NCI-H524 treated with DMSO at 0.1 percent for 48 hours (cell line): ENCODE measurements at places on chromosomes 3 and 15.

DNA sequence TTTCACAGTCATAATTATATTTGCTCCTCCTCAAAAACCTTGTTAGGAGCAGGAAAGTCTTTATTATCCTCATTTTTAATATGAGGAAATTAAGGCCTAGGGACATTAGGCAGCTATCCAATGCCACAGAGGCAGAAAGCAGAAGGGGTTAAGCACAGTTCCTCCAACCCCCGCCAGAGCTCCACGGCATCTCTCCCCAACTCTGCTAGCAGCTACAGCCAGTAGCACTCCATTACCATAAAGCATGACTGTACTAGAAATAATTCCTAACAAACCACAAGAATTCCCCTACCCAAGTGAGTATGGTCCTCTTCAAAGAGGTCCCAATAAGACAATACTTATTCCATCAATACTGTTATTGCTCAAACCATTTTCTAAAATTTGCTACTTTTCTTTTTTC, 9.8 kb downstream of the HEG1 start:
- no peak for DNase-seq

DNA sequence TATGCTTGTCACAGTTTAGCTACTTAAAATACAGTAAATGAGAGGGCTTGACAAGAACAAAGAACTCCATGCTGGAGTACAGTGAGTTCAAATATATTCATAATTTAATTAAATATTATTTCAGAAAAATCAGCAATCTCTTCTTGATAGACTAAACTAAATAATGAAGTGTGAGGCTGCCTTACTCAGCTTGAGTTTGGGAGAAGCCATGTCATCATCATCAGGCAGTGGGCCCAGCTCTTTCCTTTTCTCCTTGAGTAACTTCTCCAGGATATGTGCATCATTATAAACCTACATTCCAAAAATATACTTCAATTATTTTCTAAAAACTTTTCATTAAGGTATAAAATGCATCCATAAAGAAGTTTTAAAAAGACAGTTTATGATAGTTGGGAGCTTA, 70.5 kb downstream of the PBRM1 start:
- DNase-seq: no peak

DNA sequence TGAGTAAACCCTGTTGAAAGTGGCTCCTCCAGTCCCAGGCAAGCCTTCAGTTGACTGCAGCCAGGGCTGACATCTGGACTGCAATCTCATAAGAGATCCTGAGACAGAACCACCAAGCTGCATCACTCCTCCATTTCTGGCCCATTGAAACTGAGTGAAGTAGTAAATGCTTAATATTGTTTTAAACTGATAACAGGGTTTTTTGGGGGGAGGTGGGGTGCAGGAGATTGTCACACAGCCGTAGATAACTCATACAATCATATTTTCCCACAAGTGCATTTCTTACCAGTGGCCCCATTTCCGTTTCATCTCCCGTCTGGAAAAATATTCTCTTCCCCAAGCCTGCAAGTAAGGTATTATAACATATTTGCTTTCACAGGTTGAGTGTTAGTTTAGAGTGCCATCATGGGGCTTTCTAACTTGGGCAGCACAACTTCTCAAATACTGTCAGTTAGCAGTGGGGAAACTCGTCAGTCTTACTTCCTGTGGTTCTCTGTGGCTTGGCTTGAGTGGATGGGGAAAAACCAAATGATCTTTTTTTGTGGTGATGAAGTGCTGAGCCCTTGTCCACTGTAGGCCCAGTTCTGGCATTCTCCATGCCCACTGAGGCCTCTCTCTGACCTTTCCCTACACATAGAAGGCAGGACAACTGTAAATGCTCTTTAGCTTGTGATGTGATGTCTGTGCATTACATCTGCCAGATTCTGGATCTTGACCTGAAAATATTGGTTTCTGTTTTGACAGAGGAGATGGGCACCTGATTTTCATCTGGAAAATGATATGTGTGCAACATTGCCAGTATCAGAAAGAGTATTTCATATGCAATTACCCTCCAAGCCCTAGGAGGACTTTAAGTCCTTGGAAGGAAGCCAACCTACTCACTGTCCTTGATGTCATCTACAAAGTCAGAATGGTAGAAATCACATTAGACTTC, 90.1 kb upstream of the BHLHE40 start:
- no peak for DNase-seq

DNA sequence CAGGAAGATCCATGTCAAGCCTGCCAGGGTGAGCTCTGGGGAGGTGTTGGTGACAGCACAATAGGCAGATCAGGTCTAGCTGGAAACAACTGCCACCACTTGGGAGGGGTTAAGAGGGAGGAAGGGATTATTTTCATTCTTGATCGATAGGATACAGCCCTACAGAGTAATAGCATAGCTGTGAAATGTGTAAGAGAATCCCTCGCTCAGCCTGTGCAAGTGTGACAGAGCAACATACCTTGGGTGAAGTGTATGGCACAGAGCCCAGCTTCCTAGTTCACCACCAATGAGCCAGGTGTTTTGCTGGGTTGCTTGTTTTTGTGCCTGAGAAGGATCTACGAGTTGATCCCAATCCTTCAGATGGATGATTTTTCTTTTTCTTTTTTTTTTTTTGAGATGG, 9.2 kb upstream of the DCUN1D1 start:
- no peak for DNase-seq

DNA sequence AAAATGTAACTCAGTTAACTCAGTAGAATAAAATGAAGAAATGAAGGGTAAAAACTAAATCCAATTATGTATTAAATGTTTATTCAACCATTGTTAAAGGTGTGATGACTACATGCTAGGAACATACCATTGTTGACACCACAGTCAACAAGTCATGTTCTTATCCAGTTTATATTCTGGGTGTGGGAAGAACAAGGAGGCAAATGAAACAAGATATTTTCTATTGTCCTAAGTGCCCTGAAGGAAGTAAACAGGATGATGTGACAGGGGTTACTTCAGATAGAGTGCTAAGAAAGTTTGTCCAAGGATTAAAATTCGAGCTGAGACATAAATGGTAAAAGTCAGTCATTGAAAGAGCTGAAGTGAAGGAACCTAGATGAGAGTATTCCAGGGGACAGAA, 13.1 kb downstream of the AP3S2 start:
- DNase-seq: no peak

GRCh38 chr3:159763011-159763601, 225.5 kb upstream of the IL12A start:
- DNase-seq: peak; percentile 20

GRCh38 chr3:23440416-23441294, 237.5 kb downstream of the UBE2E2 start:
- no peak for DNase-seq

DNA sequence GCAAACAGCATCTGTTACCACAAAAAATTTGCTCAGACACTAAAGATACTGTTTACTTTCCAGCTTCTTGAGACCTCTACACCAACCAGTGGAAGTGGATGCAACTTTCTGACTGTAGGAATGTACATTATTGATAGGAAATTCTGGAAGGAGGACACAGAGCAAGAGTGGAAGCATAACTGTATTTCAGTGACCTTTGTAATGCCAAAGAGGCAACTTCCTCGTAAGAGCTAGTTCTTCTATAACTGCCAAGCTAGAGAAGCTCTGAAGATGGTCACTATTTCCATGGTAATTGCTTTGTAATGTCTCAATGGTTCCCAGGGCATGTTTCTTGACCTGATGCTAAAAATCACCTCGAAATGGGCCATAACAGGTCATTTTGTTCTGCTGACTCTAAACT, 96.3 kb upstream of the SLC2A2 start:
- DNase-seq: no peak

- no peak for DNase-seq
Measured at GRCh38 chr3:104537323-104537722, 829.4 kb upstream of the ALCAM start.

GRCh38 chr3:40337136-40338108, 27.9 kb downstream of the EIF1B start:
- no peak for DNase-seq

DNA sequence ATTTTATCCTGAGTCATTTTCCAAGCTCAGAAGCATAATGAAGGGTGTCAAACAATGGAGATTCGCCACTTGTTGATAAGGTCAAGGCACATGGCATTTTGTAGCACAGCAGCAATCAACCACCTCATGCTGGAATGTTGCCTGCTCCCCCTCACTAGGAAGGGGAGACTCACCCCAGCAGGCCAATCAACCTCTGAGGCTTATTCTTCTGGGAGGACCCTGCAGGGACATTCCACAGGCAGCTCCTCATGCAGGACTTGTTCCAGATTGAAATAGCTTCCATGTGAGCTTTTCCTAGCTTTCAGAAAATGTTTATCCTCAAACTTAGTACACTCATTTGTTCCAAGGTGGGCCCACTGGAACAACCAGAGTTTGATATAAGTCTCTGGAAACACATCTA, 77.6 kb downstream of the SSR3 start:
- no peak for DNase-seq

DNA sequence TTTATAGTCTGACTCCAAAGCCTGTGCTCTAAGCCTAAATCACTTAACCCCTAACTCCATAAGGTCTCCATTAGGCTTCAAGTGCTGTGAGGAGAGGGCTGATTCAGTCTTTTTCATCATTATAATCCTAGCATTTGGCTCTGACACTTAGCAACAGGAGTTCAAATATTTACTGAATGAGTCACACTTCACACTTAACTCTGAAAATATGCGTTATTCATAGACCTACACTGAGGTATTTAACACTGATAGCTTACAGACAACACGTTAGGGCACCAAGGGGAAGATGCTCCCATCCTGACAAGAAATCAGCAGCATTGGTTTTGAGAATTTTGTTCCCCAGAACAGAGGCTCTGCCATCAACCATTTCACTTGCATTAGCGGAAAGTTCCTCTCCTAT, 53.5 kb downstream of the MSL2 start:
- DNase-seq: no peak

DNA sequence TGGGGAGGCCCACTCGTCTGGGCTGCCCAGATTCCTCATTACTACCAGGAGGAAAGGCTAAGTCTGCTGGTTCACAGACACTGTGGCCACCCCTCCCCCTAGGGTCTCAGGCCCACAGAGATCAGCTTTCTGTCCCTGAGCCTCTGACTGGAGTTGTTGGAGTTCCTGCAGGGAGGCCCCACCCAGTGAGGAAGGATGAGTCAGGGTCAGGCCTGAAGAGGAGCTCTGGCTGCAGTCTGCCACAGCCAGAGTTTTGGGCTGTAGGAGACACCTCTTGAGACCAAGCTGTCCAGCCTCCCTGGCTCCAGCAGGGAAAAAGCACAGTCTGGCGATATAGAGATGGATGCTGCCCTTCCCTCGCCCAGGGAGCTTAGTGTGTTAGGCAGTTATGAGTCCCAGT, 720.9 kb upstream of the SEMA6D start:
- no peak for DNase-seq

GRCh38 chr3:111072031-111072921, 660 bp downstream of the NECTIN3 start:
- no peak for DNase-seq
